ENCODE measurements at places on chromosomes 6 and 20.

DNA sequence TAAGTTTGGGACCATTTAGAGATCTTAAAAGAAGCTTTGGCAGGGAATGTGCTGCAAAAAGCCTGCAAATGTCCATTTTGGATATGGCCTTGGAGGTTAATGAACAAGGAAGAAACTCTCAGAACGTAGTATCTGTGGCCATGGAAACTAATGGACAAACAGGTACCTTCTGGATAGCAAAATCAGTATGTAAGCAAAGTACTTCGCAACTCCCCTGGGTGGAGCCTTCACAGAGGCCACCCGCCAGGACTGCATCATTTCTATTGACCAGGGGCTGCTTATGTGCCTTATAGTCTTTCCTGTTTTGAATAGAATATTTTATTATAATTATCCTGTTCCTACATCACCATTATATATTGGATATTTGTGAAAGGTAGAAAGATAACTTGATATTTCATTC is 510.8 kb upstream of the SYNCRIP start:
- no peak for DNase-seq

DNA sequence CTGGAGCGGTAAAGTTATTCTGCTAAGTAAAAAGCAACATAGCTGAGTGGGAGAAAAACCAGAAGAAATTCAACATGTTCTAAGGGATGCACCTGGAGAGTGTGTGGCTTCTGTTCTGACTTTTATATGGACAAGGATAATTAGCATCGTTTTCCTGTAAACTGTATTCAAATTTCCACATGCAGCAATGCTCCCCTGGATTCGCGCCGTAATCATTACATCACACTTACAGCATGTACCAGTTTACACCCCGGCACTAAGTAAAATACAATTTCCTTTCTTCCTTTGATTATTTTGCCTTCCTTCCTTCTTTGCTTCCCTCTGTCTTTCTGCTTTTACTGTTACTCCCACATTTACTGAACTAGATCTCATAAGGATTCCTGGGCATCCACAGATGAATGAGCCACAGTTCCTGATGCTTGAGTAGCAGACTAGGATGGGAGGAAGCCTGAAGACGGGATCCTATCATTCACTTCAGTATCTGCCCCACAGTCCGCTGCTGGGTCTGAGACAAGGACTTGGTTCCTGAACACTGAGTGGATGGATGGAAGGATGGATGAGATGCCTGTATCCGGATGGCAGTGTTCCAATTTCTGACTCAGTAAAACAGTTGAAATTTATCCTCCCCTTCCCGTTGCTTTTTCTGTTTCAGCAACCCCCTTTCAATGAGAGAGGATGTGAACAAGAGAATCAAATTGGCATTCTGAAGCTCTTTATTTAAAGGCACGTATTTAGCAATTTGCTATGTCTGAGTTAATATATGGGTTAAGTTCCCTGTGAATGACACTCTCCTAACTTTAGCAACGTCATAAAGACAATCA is 174.6 kb downstream of the GJA10 start:
- no peak for DNase-seq

DNA sequence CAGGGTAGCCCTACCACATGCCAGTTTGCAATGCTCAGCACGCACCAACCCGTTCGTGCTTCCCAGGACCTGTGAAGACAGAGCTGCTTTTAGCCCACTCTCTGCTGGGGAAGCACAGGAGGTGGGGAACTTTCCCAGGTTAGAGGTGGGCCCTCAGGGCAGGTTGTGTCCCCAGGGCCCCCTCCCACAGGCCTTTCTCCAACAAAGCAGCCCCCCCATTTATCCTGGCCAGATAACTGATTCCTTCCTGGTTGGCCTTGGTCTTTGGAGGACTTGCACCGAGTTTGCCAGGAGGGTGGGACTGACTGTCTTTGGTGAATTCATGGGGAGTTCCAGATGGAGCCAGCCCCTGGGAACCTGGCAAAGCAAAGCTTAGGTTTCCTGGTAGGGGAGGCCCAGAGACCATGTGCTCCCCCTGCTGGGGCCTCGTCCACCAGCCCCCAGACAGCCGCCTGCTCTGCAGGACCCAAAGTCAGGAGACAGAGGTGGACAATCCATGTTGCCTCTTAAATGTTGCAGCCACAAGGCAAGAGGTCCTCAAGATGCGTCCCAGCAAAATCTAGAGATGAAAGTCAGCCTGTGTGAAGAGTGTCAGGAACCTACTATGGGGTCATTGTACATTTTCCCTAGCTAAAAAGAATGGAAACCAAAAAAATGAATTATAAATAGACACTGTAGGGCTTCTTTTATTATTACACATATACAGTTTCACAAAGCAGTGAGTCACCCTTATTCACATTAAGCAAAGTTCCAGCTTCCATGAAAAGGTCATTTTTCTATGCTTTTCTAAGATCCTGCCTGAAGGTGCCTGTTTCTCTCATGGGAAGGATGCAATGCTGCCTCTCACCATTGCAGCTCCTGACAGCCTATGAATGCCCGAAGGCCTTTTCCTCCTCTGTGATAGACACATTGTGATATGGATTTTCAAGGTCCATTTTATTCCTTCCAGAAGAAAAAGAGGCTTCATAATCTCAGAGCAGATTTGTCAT is 497.8 kb downstream of the PREX1 start:
- DNase-seq = no peak

GRCh38 chr6:131669891-131670290 is 31.3 kb downstream of the OR2A4 start:
- DNase-seq = no peak

DNA sequence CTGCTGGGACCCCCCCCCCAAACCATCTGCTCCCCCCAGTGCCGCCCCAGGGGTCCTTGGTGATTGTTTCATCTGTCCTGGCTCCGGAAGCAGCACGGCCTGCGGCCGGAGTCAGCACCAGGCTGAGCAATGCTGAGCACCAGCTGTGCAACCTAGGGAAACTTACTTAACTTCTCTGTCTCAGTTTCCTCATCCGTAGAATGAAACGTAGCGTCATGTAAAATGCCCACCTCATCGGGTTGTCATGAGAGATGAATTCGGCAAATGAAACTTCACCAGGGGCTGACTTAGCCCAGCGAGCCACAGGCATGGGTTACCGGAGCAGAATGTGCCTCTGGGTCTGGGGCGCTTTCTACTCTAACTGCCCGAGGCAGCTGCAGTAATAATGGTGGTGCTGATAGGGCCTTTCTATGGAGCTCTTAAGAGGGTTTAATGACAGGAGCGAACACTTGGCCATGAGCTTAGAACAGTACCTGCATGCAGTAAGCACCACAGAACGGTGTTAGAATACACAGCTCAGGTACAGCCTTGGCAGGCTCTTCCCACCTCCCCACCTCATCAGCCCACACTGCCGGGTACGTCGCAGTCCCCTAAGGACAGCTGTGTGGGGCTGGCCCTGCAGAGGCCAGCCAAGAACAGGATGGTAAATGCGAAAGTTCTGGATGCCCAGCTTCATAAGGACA is 1.7 kb downstream of the THBS2 start:
- no peak for DNase-seq

GRCh38 chr20:58308680-58309527 is 611 bp upstream of the RAB22A start:
- DNase-seq = peak; percentile 68

- DNase-seq = no peak
Observed at GRCh38 chr20:35243986-35244385, 17.5 kb downstream of the MMP24 start.

Data from testis (tissue), 5 donors.